H4 (cell line): ENCODE measurements at places on chromosomes 13 and 19.

GRCh38 chr19:48833977-48834376 is 2.3 kb downstream of the HSD17B14 start:
- no peak for DNase-seq

DNA sequence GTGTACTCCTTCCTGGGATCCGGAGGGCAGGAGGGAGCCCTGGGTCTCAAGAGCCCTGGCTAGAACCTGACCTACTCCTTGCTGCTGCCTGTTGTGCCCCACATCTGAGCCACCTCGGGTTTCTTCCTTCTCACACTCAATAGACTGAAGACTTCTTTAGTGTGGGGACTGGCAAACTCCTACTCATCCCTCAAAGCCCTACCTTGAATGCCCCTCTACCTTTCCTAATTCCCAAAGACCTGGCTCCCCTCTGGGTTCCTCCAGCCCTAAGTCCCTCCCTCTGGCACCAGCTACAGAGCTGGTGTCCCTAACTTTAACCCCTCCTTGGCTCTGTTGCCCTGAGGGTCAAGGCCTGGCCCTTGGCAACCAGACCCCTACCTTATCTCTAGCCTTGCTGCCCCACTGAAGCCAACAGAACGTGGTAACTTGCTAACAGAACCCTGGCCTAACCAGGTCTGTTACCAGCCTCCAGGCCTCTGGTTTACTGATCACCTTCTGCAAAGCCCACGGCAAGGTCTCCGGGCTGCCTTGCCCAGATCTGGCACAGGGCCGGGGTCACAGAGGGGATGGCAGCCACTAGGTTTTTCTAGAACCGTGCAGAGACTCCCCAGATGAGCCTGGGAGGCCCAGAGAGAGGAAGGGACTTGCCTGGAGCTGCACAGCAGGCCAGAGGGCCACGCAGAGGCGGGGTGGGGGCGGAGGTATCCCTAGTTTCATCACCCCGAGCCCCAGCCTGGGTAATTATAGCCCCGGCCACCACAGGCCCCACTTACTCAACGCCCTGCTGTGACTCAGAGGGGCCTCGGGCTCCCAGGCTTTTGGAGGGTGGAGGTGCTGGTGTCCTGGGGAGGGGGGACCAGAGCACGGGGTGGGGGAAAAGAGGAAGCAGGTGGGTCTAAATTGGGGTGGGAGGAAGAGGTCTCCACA is 15.3 kb downstream of the ZBTB7A start:
- peak; percentile 55 for DNase-seq

DNA sequence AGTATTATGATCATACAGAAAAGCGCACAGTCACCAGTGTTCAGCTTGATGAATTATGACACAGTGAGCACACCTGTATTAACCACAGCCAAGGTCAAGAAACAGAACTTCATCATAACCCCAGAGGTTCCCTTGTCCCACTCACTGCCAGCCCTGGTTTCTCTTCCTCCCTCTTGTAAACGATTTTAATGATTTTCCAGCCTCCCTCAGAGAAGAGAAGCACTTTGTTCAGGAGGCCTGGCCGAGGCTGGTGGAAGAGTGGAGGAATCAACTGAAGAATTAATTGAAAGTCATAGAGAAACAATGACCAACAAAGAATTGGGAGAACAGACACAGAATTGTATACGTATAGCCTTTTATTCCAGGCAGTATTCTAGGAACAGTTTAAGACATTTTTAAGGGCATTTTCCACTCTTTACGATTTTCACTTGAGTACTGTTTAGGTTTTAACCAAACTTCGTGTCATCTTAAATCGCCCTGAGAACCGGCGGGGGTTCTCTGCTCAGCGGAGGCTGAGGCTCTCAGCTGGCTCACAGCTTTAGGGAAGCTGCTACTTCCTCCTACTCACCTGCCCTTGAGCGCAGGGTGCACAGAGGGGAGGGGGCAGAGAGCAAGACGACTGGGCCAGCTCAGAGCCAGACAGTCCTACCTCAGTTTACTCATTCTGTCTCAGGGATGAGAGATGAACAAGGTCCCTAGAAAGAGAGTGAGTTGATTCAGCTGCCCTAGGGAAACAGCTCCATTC is 108.6 kb downstream of the AKAP11 start:
- DNase-seq = no peak

GRCh38 chr13:67231289-67232000 is 1.3 kb upstream of the PCDH9 start:
- DNase-seq = no peak

DNA sequence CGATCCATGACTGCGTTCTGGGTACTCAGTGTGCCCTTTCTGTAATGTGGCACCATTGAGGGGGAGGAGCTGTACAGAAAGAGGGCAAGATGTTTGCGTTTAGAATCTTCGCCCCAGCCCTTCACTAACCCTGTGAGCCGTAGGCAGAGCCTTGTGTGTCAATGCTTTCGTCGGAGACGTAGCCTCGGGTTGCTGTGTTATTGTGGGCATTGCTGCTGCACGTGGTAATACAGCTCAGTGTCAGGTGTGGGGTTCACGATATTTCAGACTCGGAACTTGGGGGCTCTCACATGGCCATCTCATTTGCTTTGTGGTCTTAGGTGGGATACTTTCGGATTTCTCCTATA is 6.1 kb downstream of the RPS9 start:
- DNase-seq = no peak

GRCh38 chr19:28641395-28641794 is 571.6 kb downstream of the UQCRFS1 start:
- DNase-seq = no peak

DNA sequence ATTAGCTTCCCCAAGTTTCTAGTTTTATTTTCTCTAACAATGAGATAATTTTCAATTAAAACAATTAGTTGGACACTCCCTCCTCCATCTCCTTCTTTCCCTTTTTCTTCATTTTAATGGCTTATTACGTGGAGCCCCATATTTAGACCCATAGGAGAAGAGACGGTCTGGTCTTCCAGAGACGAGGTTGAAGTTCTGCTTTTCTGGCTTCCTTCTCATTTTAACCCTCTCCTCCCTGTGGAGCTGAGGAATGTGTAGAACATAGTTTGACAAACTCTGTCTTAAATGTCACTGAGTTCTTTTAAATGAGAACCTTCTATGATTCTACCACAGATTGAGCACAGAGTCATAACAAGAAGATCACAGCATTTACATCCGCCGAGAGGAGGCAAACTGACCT is 86.8 kb downstream of the EDNRB start:
- no peak for DNase-seq

- DNase-seq = no peak
These were observed 25.2 kb upstream of the FNDC3A start for GRCh38 chr13:48950501-48950875.

DNA sequence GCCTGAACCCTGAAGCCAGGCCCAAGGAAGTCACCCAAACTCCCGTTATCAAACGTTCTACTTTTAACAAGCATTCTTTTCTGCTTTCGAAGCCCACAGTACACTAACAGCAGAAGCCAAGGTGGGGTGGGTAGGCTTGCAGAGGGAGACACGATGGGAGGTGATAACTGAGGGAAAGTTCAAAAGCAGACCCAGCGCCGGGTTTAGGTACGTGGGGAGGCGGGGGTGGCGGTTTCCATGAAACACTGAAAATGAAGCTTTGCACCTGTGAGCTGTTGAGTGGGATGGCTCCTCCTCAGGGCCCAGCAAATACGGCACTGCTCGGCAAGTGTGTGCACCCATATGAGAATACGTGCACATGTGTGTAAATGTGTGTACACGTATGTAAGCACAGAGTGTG is 49.8 kb downstream of the KLF2 start:
- DNase-seq = no peak

- DNase-seq = no peak
These were observed 118.7 kb downstream of the FRY start for GRCh38 chr13:32150239-32150638.

DNA sequence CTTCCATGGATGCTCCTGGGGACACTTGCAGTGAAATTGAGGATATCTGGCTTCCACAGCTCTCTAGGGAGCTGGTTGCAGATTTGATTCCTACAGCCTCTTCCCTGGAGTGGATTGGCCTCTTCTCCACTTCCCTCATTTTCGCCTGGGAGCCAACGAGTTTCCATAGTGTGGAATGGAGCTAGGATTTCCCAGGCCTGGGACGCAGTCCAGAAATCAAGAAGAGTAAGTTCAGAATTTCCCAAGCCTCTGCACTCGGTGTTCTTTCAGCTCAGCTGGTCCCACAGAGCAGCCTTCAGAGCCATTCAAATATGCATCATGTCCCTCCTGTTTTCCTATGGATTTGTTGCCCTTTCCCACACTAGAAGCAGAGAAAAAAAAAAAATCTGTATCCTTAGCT is 68.2 kb downstream of the RAP2A start:
- DNase-seq = no peak

GRCh38 chr19:48648134-48648533 is 2.1 kb upstream of the CA11 start:
- no peak for DNase-seq

DNA sequence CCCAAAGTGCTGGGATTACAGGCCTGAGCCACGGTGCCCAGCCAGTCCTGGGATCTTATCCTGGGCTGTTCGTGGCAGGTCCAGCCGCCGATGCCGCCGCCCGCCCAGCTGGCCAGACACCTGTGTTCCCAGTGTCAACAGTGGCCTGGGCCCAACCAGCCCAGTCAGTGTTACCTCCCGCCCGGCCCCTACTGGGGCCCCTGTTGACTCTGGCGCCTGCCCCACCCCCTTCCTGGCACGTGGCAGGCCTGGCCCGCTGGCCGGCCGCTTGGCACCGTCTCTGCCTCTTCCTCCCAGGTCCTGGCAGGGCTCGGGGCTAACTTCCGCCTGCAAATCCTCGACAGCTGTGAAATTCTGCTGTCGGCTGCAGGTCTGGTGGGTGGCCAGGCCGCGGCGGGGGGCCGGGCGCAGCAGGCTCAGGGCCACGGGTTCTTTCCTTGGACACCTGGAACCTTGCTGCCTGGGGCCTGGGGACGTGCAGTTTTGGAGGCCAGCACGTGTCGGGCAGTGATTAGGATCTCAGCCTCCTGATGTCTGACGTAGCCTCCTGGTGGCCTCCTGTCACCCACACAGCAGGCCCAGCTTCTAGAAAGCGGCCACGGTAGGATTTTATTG is 9.1 kb downstream of the ARID3A start:
- DNase-seq = peak; percentile 85

GRCh38 chr13:51894239-51894638 is 32.5 kb downstream of the CCDC70 start:
- DNase-seq = no peak

GRCh38 chr13:77372275-77372674 is 45.4 kb upstream of the MYCBP2 start:
- DNase-seq = no peak

- no peak for DNase-seq
These were observed 209.6 kb downstream of the KLF12 start for GRCh38 chr13:73924607-73925006.

DNA sequence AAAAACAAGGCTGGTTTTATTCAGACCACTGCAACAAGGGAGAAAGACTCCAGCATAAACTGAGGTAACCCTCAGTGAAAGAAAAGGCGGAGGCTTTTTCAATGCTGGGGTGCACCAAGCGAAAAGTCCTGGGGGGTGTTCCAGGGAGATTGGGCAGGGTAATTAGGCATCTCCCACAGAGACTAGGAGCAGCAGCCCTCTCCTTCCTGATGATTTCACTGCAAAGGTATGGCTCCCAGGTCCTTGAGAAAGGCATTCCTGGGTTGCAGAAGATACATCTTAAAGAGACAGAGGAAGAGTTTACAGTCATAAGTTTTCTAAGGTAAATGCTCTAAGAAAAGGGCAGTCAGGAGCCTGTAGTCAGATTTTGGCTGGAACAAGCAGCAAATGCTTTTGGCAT is 412.0 kb downstream of the FOXO1 start:
- DNase-seq = no peak

- no peak for DNase-seq
These were observed 15.3 kb downstream of the PIN1 start for GRCh38 chr19:9850235-9850959.

GRCh38 chr13:25899952-25900351 is 151.9 kb downstream of the SHISA2 start:
- no peak for DNase-seq

GRCh38 chr13:30052120-30052519 is 201.7 kb upstream of the UBL3 start:
- DNase-seq = no peak

DNA sequence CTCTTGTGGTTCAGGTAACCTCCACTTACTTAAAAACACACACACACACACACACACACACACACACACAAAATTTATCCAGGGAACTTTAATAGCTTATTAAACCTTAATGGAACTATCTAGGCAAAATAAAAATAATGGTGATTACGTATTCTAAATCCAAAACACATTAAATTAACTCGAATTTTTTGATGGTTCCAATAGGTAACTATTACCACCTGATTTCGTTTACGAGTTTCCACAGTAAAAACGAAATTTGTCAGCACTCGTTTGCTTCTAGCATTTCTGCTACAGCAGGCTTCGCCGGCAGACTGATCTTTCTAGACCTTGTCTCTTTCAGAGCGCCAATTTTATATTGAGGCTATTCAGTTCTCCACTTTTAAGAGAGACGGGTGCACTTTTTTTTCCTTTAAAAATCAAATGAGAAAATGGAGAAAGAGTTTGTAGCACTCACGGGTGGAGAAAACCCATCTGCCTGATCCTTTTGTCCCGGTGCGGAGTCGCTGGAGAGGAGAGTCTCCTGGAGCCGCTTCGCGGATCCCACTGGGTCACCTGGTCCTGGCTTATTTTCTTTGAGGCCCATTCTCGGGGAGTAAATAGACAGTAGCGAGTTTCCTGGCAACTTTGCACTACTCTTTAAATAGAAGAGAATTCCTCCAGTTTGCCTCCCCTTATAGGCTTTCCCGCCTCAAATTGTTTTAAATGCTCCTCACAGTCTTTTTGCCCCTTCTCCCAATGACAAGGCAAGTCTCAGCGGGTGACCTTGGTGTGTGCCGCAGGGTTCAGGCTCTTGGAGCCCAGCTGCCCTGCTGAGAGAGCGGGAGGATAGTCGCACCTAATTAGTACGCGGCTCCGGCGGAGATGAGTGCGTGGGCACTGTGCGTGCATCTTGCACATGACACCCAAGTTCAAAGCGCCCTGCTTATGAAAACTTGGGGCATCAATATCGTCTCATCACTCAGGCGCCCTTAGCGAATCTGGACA is 117.0 kb downstream of the KCNRG start:
- no peak for DNase-seq

DNA sequence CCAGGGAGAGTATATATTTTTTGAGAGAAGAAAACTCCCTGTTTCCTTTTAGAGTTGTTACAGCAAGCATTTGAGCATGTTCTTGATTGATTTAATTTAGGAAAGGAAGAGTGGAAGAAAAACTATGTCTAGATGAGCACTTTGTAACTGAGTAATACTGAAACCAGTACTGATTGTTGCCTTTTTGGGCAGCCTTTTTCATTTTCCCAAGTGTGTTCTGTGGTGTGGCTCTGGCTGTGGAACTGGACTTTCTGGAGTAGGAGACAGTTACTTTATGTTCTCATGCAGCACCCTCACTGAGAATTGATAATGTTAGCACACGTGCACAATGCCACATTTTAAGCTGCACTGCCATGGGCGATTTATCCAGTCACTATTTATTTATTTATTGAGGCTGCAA is 211.5 kb downstream of the LMO7 start:
- no peak for DNase-seq

DNA sequence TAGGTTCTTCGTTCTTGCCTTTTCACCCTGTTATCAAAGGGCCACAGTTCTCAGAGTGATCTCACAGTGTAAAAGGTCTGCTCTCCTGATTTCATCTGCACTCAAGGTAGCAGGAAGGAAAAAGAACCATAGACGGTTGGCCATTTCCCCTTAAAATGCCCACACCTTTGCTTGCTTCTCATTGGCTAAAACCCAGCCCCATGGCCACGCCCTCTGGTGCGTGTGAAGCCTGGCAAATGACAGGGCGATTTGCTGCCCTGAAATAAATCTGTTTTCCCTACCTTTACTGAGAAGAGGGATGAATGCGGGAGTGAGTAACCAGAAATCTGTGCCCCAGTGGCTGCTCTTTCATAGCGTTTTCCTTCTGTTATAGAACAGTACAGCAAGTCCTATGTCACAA is 269.3 kb downstream of the POU4F1 start:
- no peak for DNase-seq

- no peak for DNase-seq
These were observed 73.2 kb downstream of the GGACT start for GRCh38 chr13:100515410-100515800.
